SJCRH30 (cell line): ENCODE measurements at places on chromosomes 4 and X. TPM values are rescaled to one million over a fixed set of nuclear protein-coding genes. Genes with fewer than 3 reads are reported as not detected.

GRCh38 chrX:46913667-46914066, 1.4 kb downstream of the JADE3 start:
- DNase-seq: peak; percentile 0

DNA sequence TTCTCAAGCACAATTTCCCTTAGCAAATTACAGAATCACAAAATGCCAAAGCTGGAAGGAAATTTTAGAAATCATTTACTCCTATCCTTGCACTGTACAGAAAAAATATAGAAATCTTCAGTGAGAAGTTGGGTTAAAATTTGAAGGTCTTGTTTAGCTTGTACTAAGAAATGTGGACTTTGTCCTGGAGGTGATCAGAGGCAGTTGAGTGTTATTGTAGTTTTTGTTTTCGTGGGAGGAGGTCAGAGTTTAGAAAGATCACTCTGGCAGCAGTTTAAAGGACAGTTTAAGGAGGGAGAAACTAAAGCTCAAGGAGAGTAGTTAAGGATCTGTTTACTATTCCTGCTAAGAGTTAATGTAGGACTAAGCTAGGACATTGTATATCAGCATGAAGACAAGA, 54.4 kb upstream of the CXorf51B start:
- no peak for DNase-seq

Gene MAGEB10
- total RNA-seq: not detected in 2 replicates

- no peak for DNase-seq
Measured at GRCh38 chr4:8296491-8296890, 26.9 kb downstream of the HTRA3 start.

DNA sequence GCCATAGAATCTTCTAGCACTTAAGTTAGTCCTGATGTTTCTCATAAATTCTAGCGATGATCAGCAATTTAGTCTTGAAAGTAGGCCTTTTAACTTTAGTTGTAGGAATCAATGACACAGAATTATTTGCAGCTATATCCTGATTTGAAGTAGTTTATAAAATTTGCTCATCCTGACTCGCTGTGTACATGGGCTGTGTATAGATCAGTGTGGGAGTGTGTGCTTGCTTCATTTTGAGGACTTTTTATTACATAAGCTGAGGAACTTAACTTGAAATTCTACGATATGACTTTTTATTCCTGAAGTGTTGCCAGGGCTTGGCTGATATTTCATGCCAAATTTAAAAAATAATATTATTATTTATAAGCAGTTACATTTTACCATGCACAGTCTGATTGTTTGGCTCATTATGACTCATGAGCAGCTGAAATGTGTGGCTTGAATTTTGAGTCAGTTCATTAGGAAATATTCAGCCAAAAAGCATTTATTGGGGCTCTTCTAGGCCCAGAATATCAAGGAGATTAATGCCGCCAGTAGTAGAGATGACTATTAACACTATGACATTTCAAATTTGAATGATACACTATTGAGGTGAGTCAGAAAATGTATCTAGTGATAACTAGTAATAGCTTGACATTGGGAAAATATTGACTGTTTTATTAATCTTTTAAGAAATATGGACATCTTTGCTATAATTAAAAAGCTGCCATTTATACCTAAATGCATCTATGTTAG, 128.9 kb upstream of the LIMCH1 start:
- DNase-seq: no peak

DNA sequence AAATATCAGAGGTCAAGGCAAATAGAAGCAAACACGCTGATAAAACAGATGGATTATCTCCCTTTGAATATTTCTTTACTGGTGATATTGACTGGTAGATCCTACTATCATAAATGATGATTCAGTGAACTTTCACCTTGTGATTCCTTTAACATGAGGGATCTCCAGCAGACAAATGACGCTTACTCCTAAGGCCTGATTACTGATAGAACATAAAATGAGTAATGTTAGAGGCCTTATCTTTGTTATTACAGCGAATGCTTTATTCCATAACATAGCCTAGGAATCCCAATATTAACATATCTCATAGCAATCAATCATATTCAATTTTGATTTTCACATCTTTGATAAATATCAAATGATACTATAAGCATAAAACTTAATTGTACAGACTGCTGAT, 152.3 kb downstream of the SLC10A7 start:
- no peak for DNase-seq

Gene DGAT2L6
- not detected in 2 replicates for total RNA-seq

DNA sequence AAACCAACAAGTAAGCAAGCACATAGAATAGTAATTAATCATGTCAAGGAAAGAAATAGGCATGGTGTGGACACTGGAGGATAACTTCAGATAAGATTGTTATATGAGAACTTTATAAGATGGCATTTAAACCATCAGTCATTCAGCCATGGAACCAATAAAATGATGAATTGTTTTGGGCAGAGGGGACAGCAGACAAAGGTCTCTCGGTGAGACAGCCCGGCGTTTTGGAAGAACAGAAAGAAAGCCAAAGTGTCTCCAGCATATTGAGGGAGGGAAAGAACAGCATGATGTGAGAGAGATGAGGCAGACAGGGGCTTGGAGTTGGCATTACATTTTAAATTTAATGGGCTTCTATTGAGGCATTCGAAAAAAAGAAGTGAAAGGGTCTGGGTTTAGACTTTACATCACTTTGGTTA, 883 bp upstream of the PPM1K start:
- no peak for DNase-seq

- DNase-seq: no peak
Measured at GRCh38 chr4:84952776-84953175, 13.7 kb downstream of the WDFY3 start.

GRCh38 chrX:119541188-119541587, 24.0 kb downstream of the STEEP1 start:
- no peak for DNase-seq

DNA sequence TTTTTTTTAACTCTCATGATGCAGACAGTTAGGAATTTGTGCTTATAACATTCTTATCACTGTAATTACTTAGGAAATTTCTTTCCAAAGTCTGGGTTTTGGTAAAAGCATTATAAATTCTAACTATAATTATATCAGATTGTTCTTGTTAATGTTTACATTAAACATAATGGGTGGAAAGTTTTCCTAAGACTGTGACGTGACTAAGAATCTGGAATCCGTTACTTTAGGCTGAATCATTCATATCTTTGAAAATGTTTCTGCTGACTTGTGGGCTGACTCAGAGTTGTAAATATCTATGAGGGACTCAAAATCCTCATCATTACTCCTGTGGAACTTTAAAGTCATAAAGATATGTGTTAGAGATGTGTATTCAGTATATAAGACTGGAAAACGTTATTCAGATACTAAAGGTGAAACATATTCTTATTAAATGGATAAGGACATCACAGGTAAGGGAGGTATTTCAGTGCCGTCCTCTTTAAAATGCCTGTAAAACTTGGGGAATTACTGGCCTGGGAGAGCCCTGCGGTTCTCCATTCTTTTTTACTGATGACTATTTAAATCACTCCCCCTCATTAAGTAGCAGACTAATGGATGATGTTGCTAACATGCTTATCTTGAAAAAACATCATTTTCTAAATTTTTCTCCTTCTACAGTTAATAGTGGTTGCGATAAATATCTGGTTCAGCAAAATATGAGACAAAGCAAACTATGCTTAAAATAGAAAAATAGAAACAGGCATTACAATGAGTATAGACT, 159.0 kb downstream of the DCLK2 start:
- DNase-seq: no peak

GRCh38 chr4:96646146-96646545, 806.3 kb downstream of the PDHA2 start:
- no peak for DNase-seq

GRCh38 chr4:48137846-48138245, 3.8 kb upstream of the TXK start:
- no peak for DNase-seq

Gene SERTM2
- 0.04 TPM in 1 of 2 replicates, not detected in the other for total RNA-seq

DNA sequence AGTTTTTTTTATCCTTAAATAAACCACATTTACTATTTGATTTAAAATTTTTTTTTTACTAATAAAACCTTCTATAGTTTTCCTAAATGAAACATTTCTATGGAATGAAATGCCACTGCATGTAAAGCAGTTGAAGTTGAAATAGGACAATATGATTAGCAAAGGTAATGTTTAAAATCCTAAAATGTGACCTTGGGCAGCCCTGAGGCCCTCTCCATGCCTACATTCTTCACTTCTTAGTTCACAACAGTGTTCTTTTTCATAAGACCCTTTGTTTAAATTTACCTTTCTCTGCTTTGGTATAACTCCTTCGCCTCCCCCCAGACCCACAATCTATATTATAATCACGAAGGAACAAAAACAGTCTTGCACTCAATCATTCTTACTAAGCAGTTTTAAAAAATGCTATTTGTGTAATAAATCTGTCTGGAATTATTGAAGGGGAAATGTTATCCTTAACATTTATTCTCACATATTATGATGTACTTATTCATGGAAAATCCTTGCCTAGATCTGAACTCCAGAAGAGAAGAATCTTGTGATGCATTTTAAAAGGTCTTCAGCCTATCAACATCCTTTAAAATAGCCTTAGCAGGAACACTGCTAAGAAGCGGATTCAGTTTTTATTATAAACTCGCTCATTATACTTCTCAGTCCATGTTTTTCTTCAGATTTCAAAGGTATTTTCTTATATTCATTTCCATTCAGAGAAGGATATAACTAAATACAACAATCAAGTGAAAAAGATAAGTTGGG, 124.6 kb upstream of the NAP1L5 start:
- DNase-seq: no peak

Gene FOXR2
- not detected in 2 replicates for total RNA-seq

Gene TMSB15A
- total RNA-seq: 307 and 367 TPM in 2 replicates

Gene TMPRSS11D
- not detected in 2 replicates for total RNA-seq

Gene PTTG2
- total RNA-seq: not detected in 2 replicates

Gene OPRPN
- not detected in 2 replicates for total RNA-seq

GRCh38 chr4:168483811-168484210, 3.5 kb upstream of the DDX60L start:
- DNase-seq: no peak

DNA sequence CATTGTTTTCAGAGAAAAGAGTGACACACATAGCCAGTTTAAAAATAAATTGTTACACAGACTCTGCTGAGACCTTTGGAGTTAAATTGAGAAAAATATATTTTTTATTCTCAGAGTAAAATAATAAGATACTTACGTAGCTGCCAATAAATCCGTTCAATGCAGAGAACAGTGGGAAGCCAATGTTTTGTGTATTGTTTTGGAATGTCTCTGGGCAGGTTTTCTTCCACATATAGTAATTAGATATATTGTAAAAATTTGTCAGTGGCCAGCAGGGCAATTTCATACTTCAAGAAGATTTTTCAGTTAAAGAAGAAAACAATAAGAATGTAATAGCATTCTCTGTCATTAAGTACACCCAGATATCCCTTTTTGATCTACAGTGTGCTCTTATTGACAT, 999.5 kb upstream of the INTU start:
- DNase-seq: no peak

- no peak for DNase-seq
Measured at GRCh38 chr4:80138551-80139538, 58.5 kb upstream of the PRDM8 start.

- no peak for DNase-seq
Measured at GRCh38 chrX:38935561-38935960, 134.3 kb downstream of the MID1IP1 start.

GRCh38 chr4:109296527-109296926, 5.9 kb downstream of the COL25A1 start:
- DNase-seq: no peak

DNA sequence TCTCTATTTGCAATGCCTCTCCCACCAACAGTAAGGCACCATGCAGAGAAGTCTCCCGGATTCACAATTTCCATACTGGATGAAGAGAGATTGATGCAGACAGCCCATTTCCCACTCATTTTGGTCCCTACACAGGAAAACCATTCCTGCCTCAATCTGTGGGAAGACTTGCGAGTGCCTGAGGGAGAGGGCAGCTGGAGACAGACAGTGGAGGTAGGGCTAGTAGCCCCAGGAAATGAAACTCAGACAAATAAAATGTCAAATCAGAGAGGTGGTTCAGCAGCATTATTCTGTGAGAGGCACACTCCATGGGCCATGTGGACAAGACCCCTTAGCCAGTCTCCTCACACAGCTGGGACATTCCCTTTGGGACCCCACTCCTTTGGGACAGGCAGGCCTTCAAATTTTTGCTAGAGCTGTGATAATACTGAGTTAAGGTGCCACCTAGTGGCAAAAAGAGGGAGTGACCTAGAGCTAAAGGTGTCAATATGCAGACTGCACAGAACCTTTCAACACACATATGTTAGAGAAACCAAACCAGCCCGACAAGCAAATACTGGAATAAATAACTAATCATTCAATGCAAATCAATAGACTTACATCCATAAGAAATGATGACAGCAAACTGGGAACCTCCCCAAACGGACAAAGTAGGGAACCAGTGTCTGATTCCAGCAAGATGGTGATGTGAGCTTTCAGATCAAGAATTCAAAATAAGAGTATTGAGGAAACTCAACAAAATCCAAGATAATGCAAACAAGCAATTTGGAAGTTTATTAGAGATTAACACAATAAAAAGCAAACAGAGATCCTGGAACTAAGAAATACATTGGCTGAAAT, 1865.3 kb upstream of the AGA start:
- DNase-seq: peak; percentile 54

DNA sequence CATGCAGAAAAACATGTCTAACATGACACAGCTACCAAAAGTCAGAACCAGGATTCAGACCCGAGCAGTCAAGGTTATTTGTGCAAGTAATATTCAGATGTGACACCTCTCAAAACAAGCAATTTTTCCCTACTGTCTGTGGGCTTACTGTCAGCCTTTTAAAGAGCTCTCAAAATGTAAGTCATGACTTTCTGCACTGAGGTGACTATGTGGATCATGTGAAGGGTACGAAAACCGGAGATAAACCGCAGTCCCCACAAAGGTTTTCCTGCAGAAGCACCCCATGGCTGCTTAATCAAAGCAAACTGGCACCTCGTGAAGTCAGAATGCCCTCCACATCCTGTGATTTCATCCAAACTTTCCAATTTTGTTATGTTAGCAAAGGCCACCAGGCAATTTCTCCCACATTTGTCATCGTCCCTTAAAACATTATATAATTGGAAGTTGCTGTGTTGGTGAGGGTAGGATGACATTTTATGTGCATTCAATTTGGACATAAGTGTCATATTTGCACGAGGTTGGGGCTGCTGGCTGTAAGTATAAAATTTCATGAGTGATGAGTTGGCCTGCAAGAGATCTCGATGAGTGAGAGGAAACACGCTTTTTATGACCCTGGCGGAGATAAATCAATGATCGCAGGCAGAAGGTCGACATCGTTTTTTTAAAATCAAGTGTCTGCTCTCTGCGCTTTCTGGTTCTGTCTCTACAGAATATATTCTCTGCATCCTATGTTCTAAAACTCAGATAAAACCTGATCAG, 161.2 kb downstream of the STK32B start:
- DNase-seq: no peak

Gene BMP3
- total RNA-seq: 0.53 and 0.59 TPM in 2 replicates

DNA sequence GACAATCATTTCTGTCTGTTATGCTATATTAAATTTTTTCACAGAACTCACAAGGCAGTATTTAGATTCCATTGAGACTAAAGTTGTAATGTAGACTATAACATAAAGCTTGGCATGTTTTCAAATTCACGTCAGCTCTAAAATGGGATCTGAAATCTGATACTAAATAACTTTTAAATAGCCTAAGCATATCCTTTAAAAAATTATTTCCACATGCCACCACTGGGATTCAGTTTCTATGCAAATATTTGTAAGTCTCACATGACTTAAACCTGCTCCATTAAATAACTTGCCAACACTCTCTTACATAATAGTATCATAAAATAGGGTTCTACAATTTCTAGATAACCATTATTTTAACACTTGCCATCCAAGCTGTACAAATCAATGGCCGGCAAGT, 32.4 kb downstream of the KLHL8 start:
- DNase-seq: peak; percentile 36

GRCh38 chr4:7124689-7125442, 57.0 kb upstream of the GRPEL1 start:
- peak; percentile 63 for DNase-seq
